ENCODE measurements at places on chromosomes 16 and 17. TPM values are rescaled to one million over a fixed set of nuclear protein-coding genes. Genes with fewer than 3 reads are reported as not detected.

GRCh38 chr16:50678531-50678930, 2.6 kb downstream of the SNX20 start:
- no peak for DNase-seq

- no peak for DNase-seq
Measured at GRCh38 chr17:46167826-46168569, 25.2 kb downstream of the KANSL1 start.

DNA sequence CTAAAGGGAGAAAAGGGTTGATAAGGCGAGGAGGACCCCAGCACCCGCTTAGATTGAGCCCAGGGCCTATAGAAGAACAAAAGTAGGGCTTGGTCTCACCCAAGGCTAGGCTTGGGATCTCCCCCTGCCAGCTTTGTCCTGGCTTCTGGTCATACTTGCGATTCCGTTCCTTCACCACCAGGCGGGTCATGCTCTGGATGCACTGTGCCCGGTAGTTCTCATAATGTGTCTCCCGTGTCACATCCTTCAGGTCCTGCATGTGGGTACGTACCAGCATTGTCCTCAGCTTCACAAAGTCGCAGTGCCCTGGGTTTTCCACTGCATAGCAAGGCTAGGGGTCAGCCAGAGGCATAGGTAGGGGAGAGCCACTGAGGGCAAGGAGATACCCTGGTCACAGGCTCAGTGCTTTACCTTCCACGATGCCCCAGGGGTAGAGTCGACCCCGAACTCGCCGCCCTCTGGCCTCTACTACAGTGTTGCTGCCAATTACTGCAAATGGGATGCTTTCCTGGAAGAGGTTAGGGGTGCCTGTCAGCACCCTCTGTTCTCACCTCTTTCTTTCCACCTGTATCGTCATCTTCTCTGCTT, 6.5 kb upstream of the MTMR4 start:
- DNase-seq: no peak

The TNK1 gene
- total RNA-seq: 13.0 TPM

DNA sequence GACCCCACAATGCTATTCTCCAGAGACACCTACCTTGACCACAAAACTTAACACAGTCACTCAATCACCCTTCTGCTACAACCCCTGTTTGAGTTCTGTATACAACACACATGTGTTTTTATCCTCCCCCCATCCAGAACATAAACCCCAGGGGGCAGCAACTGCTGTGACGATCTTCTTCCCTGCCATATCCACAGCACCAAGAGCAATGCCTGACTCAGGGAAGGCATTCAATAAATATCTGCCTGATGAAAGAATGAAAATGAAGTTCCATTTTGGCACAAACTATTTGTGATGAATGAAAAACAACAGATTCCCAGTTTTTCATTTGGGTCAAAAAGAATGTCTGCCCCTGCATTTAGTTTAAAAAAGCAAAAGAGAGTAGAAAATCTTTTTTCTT, 27.0 kb downstream of the ASIC2 start:
- no peak for DNase-seq

- no peak for DNase-seq
Measured at GRCh38 chr17:6046931-6047330, 23.2 kb upstream of the WSCD1 start.

DNA sequence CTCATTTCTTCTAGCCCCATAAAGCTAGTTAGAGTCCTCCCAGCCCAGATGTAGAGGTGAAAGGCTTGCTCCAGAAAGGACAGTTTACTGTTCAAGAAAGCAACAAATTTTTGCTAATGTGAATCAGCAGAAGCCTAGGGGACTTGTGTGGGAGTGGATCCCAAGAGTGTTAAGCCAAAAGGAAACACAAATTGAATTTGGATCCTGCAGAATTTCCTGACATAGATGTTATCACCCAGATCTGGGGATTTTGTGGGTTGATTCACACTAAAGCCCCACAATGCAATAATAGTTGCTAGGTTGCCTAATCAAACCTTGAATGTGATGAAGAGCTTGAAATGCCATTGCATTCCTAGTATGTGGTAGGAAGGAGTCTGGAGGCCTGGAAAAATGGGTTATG, 135.2 kb upstream of the HS3ST3A1 start:
- no peak for DNase-seq

DNA sequence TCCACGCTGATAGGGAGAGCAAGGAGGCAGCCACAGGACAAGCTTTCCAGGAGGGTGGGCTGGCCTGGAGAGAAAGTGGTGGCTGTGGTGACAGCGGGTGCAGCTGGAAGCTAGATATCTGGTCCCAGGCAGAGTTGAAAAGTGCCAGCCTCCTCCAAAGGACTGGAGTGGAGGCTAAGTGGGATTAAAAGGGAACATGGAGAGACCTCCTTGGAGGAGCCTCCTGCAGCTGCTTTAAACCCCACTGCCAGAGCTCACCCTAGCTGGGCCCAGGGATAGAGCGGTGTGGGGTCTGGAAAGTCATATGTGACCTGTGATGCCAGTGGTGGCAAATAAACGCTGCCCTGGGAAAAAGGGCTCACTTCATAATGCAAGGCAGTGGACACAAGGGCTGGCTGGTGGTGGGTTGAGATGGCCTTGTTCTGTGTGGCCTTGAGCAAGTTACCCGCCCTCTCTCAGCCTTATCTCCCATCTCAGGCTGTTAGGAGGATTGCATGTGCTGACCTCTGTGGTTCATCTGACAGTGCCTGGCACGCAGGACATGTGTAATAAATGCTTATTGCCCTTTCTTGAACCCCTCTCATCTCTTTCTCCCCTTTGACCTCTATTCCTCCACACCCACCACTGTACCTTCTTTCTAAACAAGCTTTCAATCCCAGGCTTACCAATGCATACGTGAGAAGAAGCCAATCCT, 61.0 kb upstream of the LGALS9 start:
- DNase-seq: no peak

DNA sequence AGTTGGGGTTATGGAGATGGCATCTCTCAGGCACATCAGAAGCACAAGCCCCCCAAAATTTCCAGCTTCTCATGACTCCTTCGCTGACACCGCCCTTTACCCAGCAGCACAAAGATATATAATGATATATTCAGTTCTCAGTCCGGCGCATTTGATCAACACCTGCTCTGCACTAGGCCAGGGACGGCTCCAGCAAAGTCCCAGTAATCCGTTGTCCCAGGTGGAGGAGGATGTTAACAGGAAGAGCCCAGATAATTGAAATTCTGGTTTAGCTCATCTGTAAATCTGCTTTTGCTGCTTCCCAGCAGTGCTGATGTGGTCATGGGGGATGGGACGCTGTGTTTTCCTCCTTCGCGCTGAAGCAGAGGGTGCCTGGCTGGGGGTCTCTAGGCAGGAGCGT, 131.5 kb downstream of the OR1D5 start:
- DNase-seq: no peak

The CCL8 gene
- total RNA-seq: not detected

The CMTM1 gene
- total RNA-seq: 0.39 TPM

- no peak for DNase-seq
Measured at GRCh38 chr16:14018851-14019250, 52.3 kb upstream of the MRTFB start.

DNA sequence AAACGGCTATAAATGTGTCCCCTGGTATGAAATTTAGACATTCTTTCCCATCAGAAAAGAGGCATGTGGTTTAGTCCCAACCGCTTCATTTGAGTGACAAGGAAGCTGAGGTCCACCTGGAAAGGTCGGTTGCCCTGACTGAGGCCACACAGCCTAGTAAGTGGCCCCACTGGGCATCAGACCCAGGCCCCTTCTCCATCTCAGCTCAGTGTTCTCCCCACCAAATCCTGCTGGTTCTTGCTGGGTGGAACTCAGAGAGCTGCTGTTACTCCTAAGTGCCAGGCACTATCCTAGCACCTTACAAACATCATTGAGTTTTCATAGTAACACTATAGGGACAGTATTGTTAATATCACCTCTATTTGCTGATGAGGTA, 153.5 kb downstream of the SOCS1 start:
- no peak for DNase-seq

DNA sequence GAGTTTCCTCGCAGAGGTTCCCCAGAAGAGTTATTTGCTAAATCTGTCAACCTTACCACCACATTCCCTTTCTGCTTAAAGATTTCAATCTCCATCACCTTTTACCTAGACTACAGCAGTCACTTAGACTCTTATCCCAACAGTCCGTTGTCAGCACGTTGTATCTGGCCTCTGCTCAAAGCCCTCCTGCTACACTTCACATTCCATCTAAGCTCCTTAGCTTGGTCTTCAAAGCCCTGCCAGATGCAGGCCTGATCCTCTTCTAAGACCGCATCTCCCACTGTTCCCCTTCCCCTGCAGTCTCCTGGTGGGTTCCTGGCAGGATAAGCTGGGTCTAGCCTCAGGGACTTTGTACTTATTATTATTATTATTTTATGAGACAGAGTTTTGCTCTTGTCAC, 10.3 kb upstream of the SRCAP start:
- DNase-seq: no peak

All from lower leg skin (tissue), 4 donors.